ENCODE measurements at places on chromosomes 2 and 18.

GRCh38 chr2:33395655-33396249 lies 80.7 kb upstream of the RASGRP3 start:
- DNase-seq = peak; percentile 68

DNA sequence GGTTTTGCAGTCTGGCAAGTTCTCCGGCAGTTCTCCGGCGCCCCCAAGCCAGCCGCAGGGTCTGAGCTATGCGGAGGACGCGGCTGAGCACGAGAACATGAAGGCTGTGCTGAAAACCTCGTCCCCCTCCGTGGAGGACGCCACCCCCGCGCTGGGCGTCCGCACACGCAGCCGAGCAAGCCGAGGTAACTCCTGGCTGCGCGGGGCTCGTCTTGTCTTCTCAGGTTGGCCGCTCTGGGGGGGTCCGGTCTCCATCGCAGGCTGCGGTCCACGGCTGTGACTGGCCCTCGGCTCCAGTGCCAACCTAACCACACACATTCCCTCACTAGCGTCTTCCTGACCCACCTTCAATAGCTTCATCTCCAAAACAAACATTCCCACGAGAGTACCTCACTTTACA lies 68.2 kb downstream of the TPGS2 start:
- no peak for DNase-seq

- DNase-seq = no peak
These were observed 254.3 kb upstream of the TNP1 start for GRCh38 chr2:217114117-217114516.

- no peak for DNase-seq
These were observed 29.0 kb upstream of the DOK6 start for GRCh38 chr18:69371729-69372128.

DNA sequence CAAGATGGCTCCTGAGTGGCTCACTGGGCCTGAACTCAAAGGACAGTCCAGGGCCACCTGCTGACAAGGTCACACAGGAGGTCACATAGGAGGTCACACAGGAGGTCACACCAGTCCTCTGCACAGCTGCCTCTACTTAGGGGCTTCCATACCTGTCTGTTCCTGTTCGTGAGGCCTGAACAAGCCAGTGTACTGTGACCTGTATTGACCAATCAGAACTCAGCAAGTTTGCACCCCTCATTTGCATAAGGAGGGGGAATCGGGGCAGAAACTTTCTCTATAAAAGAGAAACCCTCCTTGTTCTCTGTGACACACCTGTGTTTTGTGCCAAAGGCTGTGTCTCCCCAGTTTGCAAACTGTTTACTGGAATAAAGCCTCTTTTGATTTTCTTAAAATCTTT lies 478.9 kb downstream of the EIPR1 start:
- no peak for DNase-seq

- DNase-seq = no peak
These were observed 29.7 kb downstream of the PAX3 start for GRCh38 chr2:222269132-222269531.

GRCh38 chr2:61952288-61952687 lies 46.8 kb downstream of the COMMD1 start:
- DNase-seq = no peak

DNA sequence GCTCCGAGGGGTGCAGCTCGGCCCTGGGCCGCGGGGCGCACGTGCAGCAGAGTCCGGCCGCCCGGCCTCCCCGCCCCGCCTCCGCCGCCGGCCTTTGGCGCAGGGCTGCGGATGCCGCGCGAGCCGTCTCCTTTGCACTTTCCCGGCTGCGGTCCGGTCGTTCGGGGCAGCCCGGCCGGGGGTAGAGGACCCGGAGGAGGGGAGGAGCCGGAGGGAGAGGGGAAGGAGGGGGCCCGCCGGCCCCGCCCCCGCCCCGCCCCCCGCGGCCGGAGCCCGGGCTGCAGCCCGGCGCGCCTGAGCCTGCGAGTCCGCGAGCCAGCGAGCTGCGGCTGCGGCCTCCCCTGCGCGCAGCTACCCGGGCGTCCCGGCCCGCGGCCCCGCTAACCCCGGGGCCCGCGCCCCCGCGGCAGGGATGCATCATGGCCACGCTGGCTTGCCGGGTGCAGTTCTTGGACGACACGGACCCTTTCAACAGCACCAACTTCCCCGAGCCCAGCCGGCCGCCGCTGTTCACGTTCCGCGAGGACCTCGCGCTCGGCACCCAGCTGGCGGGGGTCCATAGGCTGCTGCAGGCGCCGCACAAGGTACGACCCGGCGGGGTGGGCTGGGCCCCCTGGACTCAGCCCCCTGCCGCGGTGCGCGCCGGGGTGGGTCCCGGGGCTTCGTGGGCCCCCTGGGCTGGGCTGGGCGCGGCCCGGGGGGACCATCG lies at the start of gene FHOD3:
Gene FHOD3, plus strand, starts transcription at position 297 of the 709 bp plus-strand sequence. Its CDS starts 123 bp downstream, at position 420.
- DNase-seq = no peak

DNA sequence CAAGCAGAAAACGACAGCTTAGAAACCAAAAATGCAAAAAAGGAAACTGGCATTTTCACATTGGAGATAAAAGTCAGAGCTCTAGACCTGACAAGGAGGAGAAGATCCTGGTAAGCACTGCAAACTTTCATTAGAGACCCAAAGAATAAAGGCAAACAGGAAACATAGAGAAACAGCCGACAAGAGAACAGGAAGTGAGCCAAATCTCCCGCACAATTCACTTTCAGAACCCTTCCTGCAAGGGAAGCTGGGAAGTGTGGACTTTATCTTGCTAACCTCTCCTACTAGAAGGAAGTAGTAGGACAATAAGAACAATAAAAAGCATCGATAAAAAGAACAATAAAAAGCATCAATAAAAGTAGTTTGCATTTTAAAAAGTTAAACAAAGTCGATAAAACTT lies 417.8 kb upstream of the SPHKAP start:
- no peak for DNase-seq

DNA sequence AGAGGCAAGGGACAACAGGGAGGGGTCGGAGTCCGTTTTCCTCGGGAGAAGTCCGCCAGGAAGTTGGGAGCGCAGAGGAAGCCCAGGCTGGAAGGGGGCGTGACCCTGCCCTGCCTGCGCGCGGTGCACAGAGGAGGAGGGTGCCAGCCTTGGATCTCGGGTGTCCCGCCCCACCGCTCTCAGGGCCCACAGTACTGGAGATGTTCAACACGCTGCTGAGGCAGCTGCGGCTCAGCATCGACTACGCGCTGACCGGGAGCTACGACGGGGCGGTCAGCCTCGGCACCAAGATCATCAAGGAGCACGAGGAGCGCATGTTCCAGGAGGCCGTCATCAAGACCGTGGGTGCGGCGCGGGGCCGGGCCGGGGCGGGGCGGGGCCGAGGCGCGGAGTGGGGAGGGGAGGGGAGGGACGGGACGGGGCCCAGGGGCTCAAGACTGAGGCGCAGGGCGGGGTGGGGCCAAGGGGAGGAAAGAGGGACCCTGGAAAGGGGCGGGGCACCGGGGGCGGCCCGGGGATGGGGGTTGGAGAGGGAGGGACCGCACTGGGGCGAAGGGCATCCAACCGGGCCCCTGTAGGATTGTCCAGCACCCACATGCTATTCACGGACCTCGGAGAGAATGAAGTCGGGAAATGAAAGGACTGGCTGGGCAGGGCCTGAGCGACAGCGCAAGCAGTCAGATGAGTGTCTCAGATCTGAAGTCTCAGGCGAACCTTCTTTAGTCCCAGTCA lies 36.6 kb downstream of the POMC start:
- DNase-seq = no peak

DNA sequence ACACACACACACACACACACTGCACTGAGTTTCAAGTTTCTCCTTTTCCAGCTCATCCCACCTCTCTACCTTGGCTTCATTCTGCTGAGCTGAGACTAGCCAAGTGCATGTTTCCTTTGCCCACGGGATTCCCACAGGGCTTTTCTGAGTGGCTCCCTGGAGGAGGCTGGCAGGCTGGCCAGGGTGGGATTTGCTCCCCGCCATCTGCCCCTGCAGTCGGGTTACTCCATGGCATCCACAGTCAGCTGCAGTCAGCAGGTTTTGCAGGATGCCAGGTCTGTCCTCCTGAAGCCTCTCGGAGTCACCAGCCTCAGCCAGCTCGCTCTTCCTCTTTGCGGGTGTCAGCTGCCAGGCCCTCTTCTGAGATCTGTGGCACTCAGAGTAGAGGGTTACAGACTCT lies 783.7 kb upstream of the SOX11 start:
- no peak for DNase-seq

DNA sequence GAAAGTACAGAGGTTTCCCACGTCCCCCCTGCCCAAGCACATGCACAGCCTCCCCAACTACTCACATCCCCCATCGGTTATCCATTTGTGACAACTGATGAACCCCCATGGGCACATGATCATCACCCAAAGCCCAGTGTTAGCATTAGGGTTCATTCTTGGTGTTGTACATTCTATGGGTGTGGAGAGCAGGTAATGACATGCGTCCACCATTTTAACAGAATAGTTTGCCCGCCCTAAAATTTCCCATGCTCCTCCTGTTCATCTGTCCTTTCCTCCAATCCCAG lies 74.3 kb downstream of the LONRF2 start:
- no peak for DNase-seq

DNA sequence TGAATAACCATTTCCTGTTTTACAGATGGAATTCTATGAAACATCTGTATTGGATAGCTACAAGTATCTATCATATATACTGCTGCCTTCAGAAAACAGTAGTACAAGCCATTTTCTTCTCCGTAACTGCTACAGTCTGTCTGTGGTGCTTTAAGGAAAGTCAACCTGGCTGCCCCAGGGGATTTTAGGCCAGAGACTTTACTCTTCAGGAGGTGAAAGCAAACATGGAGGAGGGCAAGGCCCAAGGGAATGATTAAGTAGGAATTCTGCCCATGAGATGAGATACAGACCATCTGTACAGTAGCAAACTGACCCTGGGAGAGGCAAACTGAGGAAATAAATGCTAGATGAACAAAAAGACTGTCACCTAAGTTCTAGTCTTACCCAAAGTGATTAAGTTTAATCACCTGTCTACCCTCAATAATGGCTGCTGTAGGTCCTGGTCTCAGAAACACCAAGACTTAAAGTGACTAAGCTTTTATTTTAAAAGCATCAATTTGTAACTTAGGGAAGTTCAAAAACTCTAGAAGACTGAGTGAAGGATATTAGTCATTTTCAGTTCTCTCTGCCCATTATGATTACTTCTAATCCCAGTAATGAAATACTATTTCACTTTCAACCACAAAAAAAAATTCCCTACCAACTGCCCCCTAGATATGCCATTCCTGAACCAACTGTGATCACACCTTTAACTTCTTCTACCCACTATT lies 14.8 kb downstream of the MBD2 start:
- no peak for DNase-seq

DNA sequence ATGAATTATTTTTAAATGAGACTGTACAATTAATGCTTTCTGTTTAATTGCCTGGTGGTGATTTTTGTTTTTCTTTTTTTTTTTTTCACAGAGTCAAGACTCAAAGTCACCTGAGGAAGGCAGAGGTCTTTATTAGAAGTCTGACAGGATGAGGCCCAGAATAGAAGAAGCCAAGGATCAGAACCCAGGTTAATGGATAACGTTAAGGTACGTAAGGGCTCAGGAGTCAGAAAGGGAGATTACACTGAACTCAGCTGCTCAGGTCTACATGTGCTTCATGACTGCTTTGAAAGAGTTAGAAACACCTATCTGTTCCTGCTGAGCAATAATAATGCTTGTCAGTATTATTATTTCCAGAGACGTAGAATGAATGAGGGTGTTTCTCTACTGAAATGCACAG lies 196.5 kb downstream of the LRATD1 start:
- DNase-seq = no peak

All from DND-41 (cell line).